Activated CD4-positive, alpha-beta T cell treated with anti-CD3 and anti-CD28 coated beads for 1 hour (primary cell): ENCODE measurements at places on chromosomes 3 and 15.

DNA sequence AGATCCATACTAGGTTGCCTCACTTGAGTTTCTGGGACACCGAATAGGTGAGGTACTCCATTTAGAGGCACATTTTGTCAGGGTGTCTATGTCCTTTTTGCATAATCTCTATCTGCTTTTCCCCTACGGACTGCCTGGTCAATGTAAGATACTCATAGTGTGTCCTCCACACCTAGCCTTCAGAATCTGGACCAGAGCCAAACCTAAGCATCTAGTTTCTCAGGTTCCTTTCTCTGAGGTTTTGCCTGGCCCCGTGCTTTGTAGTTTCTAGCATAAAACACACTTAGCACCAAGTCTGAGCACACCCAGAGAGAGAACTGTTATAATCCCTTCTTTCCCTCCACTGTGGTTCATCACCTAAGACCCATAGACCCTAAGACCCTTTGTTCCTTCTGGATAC is 105.9 kb upstream of the MLF1 start:
- DNase-seq, result no peak

DNA sequence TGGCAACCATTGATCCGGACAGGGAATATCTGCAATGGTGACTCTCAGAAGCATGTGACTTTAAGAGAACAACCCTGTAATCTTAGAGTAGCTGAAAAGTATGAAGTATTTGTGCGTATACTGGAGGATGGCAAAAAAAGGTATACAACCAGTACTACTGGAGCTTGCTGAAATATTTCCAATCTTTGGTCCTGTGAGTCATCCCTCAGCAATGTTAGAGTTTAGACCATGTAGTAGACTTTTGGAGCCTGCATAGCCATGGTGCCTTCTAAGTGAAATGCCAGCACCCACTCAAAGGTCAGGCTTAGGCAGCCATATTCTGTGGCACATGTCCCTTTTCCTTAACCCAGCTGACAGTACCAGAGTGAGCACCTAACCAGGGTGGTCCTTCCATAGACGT is 429.4 kb downstream of the NTRK3 start:
- DNase-seq, result no peak

- no peak for DNase-seq
These were observed 462.8 kb upstream of the DPH6 start for GRCh38 chr15:36008719-36009118.

- no peak for DNase-seq
These were observed 35.8 kb downstream of the ANAPC13 start for GRCh38 chr3:134449951-134450350.

DNA sequence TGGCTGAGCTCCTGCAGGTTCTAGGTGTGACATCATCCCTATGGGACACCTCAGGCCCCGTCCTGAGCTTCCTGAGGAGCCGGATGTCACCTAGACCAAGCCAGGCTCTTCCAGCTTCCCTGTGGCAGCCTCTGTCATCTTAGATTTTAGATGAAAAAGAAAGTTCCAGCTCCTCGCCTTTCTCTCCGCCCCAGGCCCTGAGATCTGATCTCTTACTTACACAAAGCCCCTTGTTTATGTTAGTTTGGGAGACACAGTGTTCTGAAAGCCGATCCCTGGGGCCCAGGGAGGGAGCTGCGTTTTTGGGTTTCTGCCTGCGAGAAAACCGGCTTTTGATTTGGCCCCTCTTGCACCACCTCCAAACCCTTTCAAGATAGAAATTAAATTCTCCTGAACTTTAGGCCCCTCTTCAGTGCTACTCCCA is 40.2 kb upstream of the FAM107A start:
- no peak for DNase-seq

DNA sequence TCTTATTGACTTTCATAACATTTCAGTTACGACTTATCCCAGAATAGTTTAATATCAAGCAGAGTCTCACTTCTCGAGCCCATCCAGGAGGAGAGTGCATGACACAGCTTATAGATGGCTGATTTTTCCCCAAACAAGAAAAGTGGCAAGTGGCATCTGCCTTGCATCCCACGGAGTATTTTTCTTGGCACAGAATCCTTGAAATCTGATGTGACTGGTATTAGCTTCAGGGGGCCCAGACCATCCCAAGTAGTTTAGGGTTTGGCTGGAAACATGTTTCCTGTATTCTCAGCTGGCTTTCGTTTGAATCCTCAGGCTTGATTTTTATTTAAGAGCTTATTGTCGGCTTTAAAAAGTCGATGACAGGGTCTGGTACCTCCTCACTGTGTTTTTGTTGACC is 20.7 kb upstream of the FBXL22 start:
- no peak for DNase-seq

DNA sequence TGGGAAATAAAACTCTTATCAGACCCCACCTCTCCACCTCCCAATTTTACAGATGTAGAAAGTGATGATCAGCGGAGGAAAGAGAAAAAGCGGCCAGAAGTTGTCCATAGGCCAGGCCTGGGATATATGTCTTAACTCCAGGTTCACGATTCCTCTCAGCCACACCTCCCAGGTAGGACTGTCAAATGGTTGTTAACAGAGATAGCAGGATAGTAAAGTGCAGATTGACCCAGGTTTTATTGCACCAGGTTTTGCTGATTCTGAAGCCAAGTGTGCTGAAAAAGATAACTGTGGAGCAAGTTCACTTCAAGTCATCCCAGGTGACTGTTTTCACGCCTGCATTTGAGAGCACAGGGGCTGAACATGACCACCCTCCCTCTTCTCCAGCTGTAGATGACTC is 36.1 kb downstream of the LSM3 start:
- DNase-seq, result no peak

DNA sequence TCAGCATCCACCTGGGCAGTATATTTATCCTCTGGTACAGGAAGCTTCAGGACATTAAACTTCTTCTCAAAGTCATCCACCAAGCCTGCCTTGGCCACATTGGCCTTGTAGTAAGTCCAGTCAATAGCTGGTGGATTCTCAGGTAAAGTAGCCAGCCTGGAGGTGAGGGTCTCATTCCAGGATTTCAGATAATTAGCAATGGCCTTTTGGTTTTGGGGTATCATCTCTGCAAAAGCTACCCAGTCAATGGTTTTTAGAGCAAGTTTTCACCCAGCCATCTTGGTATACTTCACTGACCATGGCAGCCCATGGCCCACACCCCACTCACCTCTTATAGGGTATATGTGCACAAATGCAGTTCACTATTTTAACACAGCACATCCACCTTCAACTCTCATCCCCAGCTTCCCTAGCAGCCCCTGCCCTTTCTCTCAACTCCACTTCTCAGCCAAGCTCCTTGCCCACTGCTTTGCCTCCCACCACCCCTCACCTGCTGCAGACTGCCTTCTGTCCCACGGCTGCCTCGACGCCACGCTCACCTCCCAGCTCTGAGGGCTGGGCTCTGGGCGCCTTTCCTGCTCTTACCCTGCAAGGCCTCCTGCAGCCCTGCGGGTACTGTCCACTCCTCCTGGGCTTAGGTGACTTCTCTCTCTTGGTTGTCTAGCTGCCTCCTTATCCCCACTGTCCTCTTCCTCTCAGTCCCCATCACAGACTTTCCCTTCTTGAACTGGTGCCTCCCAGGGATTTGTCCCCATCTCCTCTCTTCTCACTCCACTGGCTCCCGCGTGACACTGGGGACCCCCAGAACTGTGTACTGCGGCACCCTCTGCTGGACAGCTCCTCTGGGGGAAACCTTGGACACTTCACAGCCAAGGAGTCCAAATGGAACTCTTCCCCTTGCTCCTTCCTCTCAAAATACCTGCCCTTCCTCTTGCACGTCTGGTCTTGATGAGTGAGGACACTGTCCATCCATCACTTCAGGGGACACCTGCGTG is 1.7 kb upstream of the TGM5 start:
- peak; percentile 4 for DNase-seq

- no peak for DNase-seq
These were observed 4.0 kb downstream of the RNF13 start for GRCh38 chr3:149816986-149817385.
